ENCODE measurements at places on chromosomes 13 and 19. TPM values are rescaled to one million over a fixed set of nuclear protein-coding genes. Genes with fewer than 3 reads are reported as not detected.

The ZNF836 gene
- total RNA-seq: 15.4 TPM

The U2AF1L4 gene
- 22.0 TPM for total RNA-seq

GRCh38 chr19:47107953-47108746 is 5.4 kb downstream of the ZC3H4 start:
- H3K27me3 ChIP-seq: no peaks in the 10 kb centered on the region
- H3K27ac ChIP-seq: peak overlapping the region; percentile 63
- no peaks in the 10 kb centered on the region for H3K4me1 ChIP-seq
- H3K4me3 ChIP-seq: no peak overlapping the region
- no peaks in the 10 kb centered on the region for H3K36me3 ChIP-seq
- DNase-seq: no peak

DNA sequence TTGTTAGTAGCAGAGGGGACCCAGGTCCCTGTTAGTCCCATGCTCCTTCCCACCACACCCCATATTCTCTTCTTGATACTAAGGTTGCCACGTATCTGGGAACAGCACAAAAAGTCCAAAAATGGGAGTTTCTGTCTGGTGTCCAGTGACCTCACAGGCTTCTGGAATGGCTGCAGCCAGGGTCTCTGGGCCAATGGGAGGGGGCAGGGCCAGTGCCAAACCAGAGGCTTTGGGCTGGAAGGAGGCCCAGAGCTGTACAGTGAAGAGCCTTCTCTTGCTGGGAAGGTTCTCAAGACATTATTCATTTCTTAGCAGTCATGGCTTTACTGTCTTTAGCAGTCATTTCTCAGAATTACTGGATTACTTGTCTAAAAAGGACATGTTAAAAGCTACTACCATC is 119.2 kb downstream of the FRY start:
- H3K4me3 ChIP-seq: no peak overlapping the region
- H3K4me1 ChIP-seq: peaks cover 3% of the 10 kb centered on the region
- peak overlapping the region; percentile 96 for H3K27ac ChIP-seq
- H3K27me3 ChIP-seq: no peaks in the 10 kb centered on the region
- peaks cover 3% of the 10 kb centered on the region for H3K36me3 ChIP-seq

The OR7D2 gene
- not detected for total RNA-seq

GRCh38 chr13:42109957-42110356 is 61.5 kb downstream of the DGKH start:
- H3K36me3 ChIP-seq: no peaks in the 10 kb centered on the region
- no peak overlapping the region for H3K27ac ChIP-seq
- no peaks in the 10 kb centered on the region for H3K4me1 ChIP-seq
- no peak overlapping the region for H3K4me3 ChIP-seq
- H3K27me3 ChIP-seq: no peaks in the 10 kb centered on the region

The PLEKHJ1 gene
- 37.7 TPM for total RNA-seq

- H3K36me3 ChIP-seq: no peaks in the 10 kb centered on the region
- no peak overlapping the region for H3K4me3 ChIP-seq
Measured at GRCh38 chr19:45117671-45118070, 24.7 kb downstream of the PPP1R37 start.

The ZNF415 gene
- total RNA-seq: 10.3 TPM

- H3K27ac ChIP-seq: peak overlapping the region; percentile 24
- peak; percentile 87 for DNase-seq
- H3K4me1 ChIP-seq: no peaks in the 10 kb centered on the region
- H3K4me3 ChIP-seq: peak overlapping the region; percentile 11
Measured at GRCh38 chr19:52689843-52690368, 44.9 kb downstream of the ZNF611 start.

DNA sequence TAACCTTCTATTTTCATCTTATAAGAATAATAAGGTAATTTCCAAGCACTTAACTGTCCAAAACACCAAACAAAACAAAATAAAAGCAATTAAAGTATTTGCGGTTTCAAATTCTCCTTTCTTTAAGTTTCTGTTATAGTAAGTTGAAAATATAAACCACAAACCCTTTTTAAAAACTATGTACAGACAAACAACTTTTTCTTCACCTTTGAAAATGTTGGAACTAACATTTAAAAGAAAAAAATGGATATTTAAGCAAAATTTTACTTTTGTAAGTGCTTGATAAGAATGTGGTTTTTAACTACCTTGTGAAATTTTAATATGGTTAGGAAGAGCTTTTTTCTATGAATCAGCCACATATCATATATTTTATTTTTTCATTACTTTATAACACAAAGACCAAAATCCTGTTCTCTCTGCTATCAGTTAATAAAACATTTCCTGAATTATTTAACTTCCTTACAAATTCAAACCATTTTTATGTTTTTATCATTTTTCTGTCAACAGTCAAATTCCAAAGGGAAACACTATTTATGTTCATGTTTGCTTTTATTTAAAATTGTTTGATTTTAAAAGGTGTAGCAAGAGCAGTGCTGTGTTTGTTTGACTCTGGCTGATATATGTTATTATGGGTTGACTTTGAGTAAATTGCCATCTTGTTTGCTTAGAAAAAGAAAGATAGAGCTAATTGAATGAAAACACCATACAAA is 554.1 kb upstream of the KLHL1 start:
- H3K4me3 ChIP-seq: no peak overlapping the region
- no peak overlapping the region for H3K27ac ChIP-seq
- no peaks in the 10 kb centered on the region for H3K36me3 ChIP-seq
- H3K27me3 ChIP-seq: no peaks in the 10 kb centered on the region
- DNase-seq: no peak

GRCh38 chr13:25743421-25743820 is 308.4 kb downstream of the SHISA2 start:
- no peaks in the 10 kb centered on the region for H3K4me1 ChIP-seq
- DNase-seq: no peak
- H3K27ac ChIP-seq: no peak overlapping the region

DNA sequence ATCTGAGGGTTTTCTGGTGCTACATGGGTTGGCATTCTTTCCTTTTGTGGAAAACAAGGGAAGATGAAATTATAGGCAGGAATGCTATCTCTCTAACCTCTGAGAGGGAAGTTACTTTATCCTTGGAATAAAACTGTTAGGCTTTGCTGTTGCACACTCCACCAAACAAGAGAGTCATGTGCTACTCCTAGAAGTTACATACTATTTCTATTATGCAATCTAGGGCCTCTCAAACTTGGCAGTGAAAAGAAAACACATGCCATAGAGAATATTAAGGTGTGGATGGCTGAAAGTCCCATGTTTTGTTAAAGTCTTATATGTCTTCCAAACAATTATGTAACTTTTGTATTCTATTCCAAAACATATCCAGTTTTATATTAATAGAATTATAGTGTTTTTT is 367.9 kb downstream of the SLC7A1 start:
- H3K36me3 ChIP-seq: no peaks in the 10 kb centered on the region
- H3K27me3 ChIP-seq: no peaks in the 10 kb centered on the region
- H3K27ac ChIP-seq: peak overlapping the region; percentile 30
- no peak overlapping the region for H3K4me3 ChIP-seq
- DNase-seq: no peak
- H3K4me1 ChIP-seq: no peaks in the 10 kb centered on the region

DNA sequence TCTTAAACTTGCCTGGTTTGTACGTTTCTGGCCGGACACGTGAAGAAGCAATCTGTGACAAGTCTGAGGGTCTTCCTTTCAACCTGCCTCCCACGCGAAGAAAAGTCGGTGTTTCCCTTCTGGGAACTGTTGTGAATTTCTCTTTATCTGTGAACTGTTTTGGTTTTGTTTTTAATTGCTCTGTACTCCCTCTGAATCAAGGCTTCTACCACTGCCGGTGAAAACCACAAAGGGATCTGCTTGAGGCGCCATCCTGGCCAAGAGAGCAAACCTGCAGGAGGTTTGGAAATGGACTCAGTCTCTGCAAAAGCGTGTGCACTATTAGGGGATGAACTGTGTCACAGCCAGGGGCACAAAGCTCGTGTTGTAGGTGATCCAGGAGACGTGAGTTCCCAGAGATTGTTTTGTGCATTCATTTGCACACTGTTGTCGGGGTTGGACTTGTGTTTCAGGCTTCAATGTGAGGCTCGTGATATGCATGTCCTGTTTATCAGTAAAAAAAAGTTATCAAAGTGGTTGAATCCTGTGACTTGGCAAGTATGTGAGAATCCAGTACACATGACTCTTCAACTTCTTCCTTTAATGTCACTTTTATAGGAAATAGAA is 9.7 kb downstream of the SIGLEC8 start:
- no peaks in the 10 kb centered on the region for H3K27me3 ChIP-seq
- H3K4me3 ChIP-seq: no peak overlapping the region
- DNase-seq: no peak
- H3K27ac ChIP-seq: no peak overlapping the region
- H3K36me3 ChIP-seq: no peaks in the 10 kb centered on the region

DNA sequence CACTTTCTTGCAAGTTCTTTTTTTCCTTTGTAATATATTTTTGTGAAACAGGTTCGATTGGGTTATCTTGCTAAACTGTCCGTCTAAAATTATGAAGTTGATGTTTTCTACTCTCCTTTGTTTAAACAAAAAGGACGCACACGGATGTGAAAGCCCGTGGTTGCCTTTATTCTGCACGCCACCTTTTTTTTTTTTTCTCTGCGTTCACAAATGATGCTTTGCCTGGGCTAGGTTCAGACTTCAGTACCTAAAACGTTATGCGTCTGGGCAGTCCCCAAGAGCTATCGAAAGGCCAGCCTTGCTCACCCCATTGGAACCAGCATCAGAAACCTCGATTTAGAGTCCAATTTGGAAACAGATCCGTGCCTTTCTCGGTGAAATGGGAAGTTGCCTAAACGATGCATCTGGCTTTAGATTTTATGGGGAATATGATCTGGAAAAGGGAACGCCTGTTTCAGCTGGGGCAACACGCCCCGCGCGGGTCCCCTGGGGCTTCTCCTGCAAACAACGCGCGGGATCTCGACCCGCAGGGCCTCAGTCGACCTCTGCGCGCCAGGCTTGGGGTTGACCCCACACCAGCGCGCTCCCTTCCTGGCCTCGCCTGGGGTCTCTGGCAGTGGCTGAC is 113.9 kb downstream of the KCNRG start:
- peak; percentile 50 for DNase-seq
- H3K4me3 ChIP-seq: no peak overlapping the region
- no peaks in the 10 kb centered on the region for H3K27me3 ChIP-seq

GRCh38 chr19:42442833-42443232 is at the start of gene CXCL17:
TSS of gene CXCL17 (minus strand) at chr19:42442946. CDS start at chr19:42442832, 114 bp downstream.
- no peak within 1 kb of the TSS for H3K4me3 ChIP-seq
- H3K27me3 ChIP-seq: no peaks in the 10 kb centered on the region
- DNase-seq: no peak
- H3K27ac ChIP-seq: no peak within 1 kb of the TSS
- H3K36me3 ChIP-seq: no peaks in the 10 kb centered on the region

- H3K4me1 ChIP-seq: no peaks in the 10 kb centered on the region
- H3K36me3 ChIP-seq: no peaks in the 10 kb centered on the region
- H3K27ac ChIP-seq: no peak within 1 kb of the TSS
- no peak within 1 kb of the TSS for H3K4me3 ChIP-seq
Measured at GRCh38 chr19:35666251-35666913, at the start of gene UPK1A. TSS of gene UPK1A (plus strand) at chr19:35666517. CDS start at chr19:35666813, 296 bp downstream.

DNA sequence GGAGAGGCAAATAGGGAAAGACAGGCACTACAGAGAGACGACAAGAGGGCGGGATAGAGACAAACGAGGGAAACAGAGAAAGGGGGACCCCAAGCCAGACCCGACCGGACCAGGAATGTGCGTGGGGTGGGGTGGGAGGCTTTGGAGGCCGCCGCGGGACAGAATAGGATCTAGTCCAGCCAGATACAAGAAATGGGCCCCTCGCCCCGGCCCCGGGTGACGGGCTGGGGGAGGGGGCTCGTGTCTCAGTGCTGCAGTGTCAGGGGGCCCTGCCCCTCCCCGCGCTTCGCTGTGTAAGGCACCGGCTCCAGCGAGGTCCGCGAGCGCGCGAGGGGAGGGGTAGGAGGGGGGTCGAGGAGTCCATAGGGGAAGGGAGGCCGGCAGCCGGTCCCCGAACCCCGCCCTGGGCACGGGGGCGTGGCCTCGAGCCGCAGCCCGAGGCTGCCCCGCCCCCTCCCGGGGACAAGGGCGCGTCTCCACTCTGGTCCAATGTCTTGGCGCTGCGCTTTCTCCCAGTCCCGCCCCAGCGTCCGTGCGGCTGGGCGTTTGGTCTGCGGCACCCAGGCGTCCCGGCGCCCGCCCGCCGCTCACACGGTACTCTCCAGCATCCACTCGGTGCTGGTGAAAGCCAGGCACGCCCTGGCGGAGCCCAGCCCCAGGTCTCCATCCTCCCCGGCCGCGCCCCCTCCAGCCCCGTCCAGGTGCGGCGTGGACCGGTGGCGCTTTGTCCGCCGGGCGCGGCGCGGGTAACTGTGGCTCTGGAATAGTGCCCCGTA is 11.0 kb downstream of the IFNL1 start:
- H3K4me3 ChIP-seq: no peak overlapping the region
- no peaks in the 10 kb centered on the region for H3K36me3 ChIP-seq
- no peaks in the 10 kb centered on the region for H3K4me1 ChIP-seq
- DNase-seq: peak; percentile 42
- H3K27me3 ChIP-seq: no peaks in the 10 kb centered on the region

- no peaks in the 10 kb centered on the region for H3K4me1 ChIP-seq
- no peaks in the 10 kb centered on the region for H3K27me3 ChIP-seq
- no peak overlapping the region for H3K4me3 ChIP-seq
- peaks cover 4% of the 10 kb centered on the region for H3K36me3 ChIP-seq
- no peak for DNase-seq
- no peak overlapping the region for H3K27ac ChIP-seq
Measured at GRCh38 chr19:17562097-17562496, 6.6 kb downstream of the COLGALT1 start.

The SHISA2 gene
- total RNA-seq: 0.19 TPM

DNA sequence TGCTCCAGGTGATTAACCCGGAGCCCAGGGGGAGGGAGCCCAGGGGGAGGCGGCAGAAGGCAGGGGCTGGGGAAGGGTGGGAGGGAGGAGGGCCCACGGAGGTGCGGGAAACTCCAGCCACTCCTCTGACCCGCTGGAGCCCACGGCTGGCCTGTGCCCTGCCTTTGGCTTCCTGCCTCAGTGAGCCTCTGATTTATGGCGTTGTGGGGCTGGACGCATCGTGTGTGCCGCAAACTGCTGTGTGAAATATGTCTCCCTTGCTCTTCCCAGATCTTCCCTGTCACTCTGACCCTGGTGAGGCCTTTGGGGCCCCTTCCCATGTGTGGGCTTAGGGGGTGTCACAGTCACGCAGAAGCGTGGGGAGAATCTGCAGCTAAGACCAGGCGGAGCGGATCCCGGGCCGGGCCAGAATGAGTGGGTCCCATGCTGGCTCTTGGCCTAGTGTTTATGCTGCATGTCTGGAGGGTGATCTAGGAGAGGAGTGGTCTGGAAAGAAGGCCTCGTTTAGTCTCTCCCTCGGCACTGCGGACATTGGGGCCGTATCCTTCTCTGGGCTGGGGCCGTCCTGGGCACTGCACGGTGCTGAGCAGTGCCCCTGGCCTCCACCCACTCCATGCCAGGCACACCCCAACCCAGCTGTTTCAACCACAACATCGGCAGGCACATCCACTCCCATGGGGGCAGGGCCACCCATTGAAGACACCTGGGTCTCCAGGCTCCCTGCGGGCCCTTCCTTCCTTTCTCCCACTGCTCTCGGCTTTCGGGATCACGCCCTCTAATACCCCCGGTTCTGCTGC is 123.0 kb downstream of the KDM4B start:
- no peaks in the 10 kb centered on the region for H3K36me3 ChIP-seq
- no peaks in the 10 kb centered on the region for H3K4me1 ChIP-seq
- DNase-seq: no peak
- H3K4me3 ChIP-seq: no peak overlapping the region

Data from aorta (tissue), 5 donors.